A549 treated with GW870086 at 1 μM for 4 hours (cell line): ENCODE measurements at places on chromosomes 11 and 22. TPM values are rescaled to one million over a fixed set of nuclear protein-coding genes. Genes with fewer than 3 reads are reported as not detected.

CD248 gene
- not detected in 5 replicates for total RNA-seq

SYT13 gene
- total RNA-seq: 5.5 to 7.9 TPM (median 7.3 TPM) in 5 replicates

MS4A1 gene
- total RNA-seq: not detected in 5 replicates

OVOL1 gene
- total RNA-seq: 0.05 to 0.09 TPM (median 0.08 TPM) in 3 of 5 replicates, not detected in the others

HOATZ gene
- not detected in 5 replicates for total RNA-seq

ZNF280A gene
- total RNA-seq: 3.1 to 3.8 TPM (median 3.5 TPM) in 5 replicates

AQP11 gene
- total RNA-seq: 1.2 to 2.2 TPM (median 1.9 TPM) in 5 replicates

BTBD10 gene
- 39.2 to 49.4 TPM (median 43.1 TPM) in 5 replicates for total RNA-seq

C22orf42 gene
- not detected in 5 replicates for total RNA-seq

KCTD14 gene
- total RNA-seq: 1.7 to 2.1 TPM (median 2.0 TPM) in 5 replicates

NCR3LG1 gene
- total RNA-seq: 1.8 to 3.0 TPM (median 2.6 TPM) in 5 replicates

FAT3 gene
- total RNA-seq: 0.21 to 0.87 TPM (median 0.59 TPM) in 5 replicates

OR51M1 gene
- total RNA-seq: not detected in 5 replicates

MUC5AC gene
- total RNA-seq: 1.5 to 2.3 TPM (median 2.0 TPM) in 5 replicates

CALCA gene
- total RNA-seq: 0.07 to 0.19 TPM (median 0.14 TPM) in 3 of 5 replicates, not detected in the others

OR1S2 gene
- total RNA-seq: not detected in 5 replicates

TPP1 gene
- 40.6 to 49.2 TPM (median 44.8 TPM) in 5 replicates for total RNA-seq

PTPN5 gene
- total RNA-seq: 0.17 TPM in 1 of 5 replicates, not detected in the others

GP1BB gene
- 0.45 to 1.9 TPM (median 1.5 TPM) in 5 replicates for total RNA-seq

GPHA2 gene
- not detected in 5 replicates for total RNA-seq

DAGLA gene
- total RNA-seq: 5.1 to 8.2 TPM (median 7.1 TPM) in 5 replicates

RRAS2 gene
- 47.8 to 56.8 TPM (median 51.9 TPM) in 5 replicates for total RNA-seq

CWF19L2 gene
- total RNA-seq: 2.8 to 4.1 TPM (median 3.8 TPM) in 5 replicates

MMP12 gene
- total RNA-seq: 0.07 to 0.09 TPM in 2 of 5 replicates, not detected in the others

ZNF70 gene
- total RNA-seq: 0.71 to 1.2 TPM (median 0.95 TPM) in 5 replicates

TENM4 gene
- total RNA-seq: 0.01 to 0.19 TPM (median 0.06 TPM) in 5 replicates

FGF3 gene
- not detected in 5 replicates for total RNA-seq

TMEM151A gene
- 2.2 to 4.0 TPM (median 3.7 TPM) in 5 replicates for total RNA-seq

ABCC8 gene
- 2.0 to 3.3 TPM (median 2.8 TPM) in 5 replicates for total RNA-seq

MLC1 gene
- not detected in 5 replicates for total RNA-seq

NLRP14 gene
- total RNA-seq: not detected in 5 replicates

THY1 gene
- total RNA-seq: 8.9 to 17.2 TPM (median 13.7 TPM) in 5 replicates

VSIG2 gene
- total RNA-seq: not detected in 5 replicates

KCNJ1 gene
- not detected in 5 replicates for total RNA-seq

DUSP8 gene
- 0.34 to 1.6 TPM (median 0.83 TPM) in 5 replicates for total RNA-seq

APOBEC3G gene
- total RNA-seq: not detected in 5 replicates

TRIM49D1 gene
- total RNA-seq: 0.07 to 0.39 TPM (median 0.22 TPM) in 5 replicates

B3GAT1 gene
- total RNA-seq: 0.03 TPM in 1 of 5 replicates, not detected in the others

P2RX6 gene
- 0.58 to 1.2 TPM (median 0.79 TPM) in 5 replicates for total RNA-seq

SLCO2B1 gene
- 2.9 to 4.5 TPM (median 3.1 TPM) in 5 replicates for total RNA-seq

VPREB3 gene
- 0.58 to 1.2 TPM (median 0.68 TPM) in 4 of 5 replicates, not detected in the other for total RNA-seq

TSSK2 gene
- not detected in 5 replicates for total RNA-seq

OR4A15 gene
- not detected in 5 replicates for total RNA-seq

OR52I2 gene
- total RNA-seq: not detected in 5 replicates

OR4D5 gene
- not detected in 5 replicates for total RNA-seq

YAP1 gene
- total RNA-seq: 57.0 to 71.4 TPM (median 65.6 TPM) in 5 replicates

CYTH4 gene
- 0.59 to 1.9 TPM (median 0.90 TPM) in 5 replicates for total RNA-seq

RBMXL2 gene
- not detected in 5 replicates for total RNA-seq

SHANK2 gene
- 6.3 to 10.5 TPM (median 8.3 TPM) in 5 replicates for total RNA-seq

CCND1 gene
- total RNA-seq: 173 to 209 TPM (median 205 TPM) in 5 replicates

SCGB1D2 gene
- not detected in 5 replicates for total RNA-seq
